ENCODE measurements at places on chromosomes 1 and 21.

- no peak for DNase-seq
Observed at GRCh38 chr1:219367496-219367895, 193.8 kb downstream of the LYPLAL1 start.

GRCh38 chr1:1756661-1757421, 21.4 kb downstream of the NADK start:
- no peak for DNase-seq

- no peak for DNase-seq
Observed at GRCh38 chr1:7036386-7036785, 251.1 kb downstream of the CAMTA1 start.

GRCh38 chr1:204113896-204114295, 37.9 kb downstream of the ETNK2 start:
- no peak for DNase-seq

DNA sequence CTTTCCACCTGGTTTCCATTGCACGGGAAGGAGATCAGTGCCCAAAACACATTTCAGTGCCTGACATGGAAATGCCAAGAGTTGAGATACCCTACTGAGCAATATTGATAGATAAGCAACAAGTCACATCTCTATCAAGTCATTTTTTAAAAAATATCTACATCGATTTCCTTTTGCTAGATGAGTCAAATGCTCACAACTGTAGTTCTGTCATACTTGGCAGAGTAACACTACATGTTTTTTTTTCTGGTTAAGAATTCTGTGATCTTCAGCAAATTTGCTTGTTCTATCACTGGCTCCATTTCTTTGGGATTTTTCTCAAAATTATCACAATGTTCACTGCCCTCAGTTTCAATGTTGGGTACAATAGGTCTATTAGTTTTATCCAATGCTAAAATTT, 145.4 kb downstream of the ZC3H11B start:
- DNase-seq, result no peak

GRCh38 chr21:27067226-27067625, 100.3 kb upstream of the ADAMTS5 start:
- DNase-seq, result no peak

GRCh38 chr1:58823481-58824010, 39.7 kb upstream of the JUN start:
- DNase-seq, result no peak

GRCh38 chr1:220527279-220527907, 543 bp upstream of the MARK1 start:
- DNase-seq, result no peak

- DNase-seq, result no peak
Observed at GRCh38 chr1:170274131-170274501, 128.4 kb downstream of the NTMT2 start.

DNA sequence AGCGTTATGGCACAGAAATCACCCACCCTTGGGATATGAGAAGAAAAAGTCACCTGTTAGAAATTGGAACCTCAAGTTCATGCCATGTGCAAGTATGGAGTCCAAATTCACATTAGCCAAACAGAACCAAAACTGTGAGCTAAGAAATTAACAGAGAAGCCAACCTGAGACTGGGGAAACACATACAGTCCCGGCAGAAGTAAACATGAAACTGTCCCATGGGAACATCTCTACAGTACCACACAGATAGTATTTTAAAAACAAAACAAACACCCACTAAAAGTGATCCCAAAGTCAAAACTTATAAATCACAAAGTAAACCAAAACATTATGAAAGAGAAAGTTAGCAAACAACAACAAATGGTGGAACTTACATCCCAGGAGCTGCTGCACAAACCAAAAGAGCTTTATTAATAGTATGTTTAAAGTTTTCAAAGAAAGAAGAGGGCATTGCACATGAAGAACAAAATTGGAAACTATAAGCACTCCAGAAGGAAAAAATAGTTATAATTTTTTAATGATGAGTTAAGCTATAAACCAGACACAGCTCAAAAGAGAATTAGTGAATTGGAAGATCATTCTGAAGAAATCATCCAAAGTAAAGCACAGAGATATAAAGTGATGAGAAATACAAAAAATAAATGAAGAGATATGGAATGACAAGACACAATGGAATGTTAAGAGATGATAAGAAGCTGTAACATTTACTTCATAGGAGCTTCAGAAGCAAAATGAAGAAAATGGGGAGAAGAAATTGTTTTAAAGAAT, 83.5 kb upstream of the COA6 start:
- DNase-seq, result no peak

DNA sequence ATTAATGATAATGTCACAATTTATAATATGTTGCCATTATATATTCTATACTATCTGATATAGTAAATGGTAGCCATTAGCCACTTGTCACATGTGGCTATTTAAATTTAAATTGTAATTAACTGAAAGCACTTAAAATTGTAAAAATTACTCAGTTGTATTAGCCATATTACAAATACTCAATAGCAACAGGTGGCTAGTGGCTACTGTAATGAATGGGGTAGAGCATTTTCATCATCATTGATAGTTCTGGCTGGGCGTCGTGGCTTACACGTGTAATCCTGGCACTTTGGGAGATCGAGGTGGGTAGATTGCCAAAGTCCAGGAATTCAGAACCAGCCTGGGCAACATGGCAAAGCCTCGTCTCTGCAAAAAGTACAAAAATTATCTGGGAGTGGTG, 16.5 kb downstream of the ZBTB37 start:
- no peak for DNase-seq

- DNase-seq, result peak; percentile 0
Observed at GRCh38 chr1:155910621-155911121, 478 bp downstream of the RIT1 start.

DNA sequence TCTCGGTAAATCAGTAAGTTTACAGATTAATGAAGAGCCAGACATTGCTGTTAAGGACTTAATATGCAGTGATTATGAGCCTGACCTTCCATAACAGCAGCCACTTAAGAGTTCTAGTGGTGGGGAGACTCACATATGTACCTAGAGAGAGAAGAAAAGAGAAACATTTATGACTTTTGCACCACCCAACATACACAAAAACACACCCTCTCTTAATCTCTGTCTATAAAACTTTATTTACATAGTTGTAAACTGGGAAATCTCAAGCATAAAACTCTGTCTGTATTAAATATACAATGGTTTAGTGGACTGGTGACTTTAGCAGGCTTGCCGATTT, 347.4 kb upstream of the ADGRL2 start:
- no peak for DNase-seq

DNA sequence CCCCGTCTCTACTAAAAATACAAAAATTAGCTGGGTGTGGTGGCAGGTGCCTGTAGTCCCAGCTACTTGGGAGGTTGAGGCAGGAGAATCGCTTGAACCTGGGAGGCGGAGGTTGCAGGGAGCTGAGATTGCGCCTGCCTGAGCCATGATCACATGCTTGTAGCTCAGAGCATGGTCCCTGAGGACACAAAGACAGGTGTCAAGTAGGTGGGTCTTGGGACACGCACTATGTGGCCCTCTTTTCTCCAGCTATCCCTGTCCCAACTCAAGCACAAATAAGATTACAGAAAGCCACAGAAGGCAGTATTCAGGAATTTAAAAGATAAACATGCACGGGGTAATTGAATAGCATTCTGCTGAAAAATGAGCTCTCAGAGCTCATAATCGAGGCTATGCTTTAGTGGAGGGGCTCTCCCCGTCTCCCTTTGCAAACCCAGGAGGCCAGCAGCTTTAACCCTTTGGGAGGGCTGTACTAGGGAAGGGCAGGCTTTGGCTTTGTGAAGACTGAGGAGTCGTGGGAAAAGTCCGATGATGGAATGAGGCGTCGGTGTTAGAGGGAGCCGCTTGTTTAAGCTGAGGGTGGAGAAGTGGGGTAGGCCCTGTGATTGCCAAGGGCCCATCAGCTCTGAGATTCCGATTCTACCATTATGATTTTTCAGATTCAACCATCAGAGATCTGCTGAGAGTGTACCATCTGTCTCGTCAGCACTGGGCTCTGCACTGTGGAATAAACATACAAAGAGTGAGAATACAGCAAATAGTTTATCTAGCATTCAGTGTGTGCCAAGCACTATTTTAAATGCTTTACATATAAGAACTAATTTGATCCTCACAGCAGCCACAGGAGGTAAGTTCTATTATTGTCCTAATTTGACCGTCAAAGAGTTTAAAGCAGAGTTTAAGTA, 59.7 kb upstream of the CD34 start:
- DNase-seq, result no peak

- peak; percentile 65 for DNase-seq
Observed at GRCh38 chr1:20185834-20186782, at the start of the genes PLA2G2C and UBXN10. Gene PLA2G2C, minus strand, starts transcription at chr1:20186518. Its CDS starts 9,155 bp downstream, at chr1:20177363. Gene UBXN10, plus strand, starts transcription at chr1:20186096. Its CDS starts 4,466 bp downstream, at chr1:20190562.

- peak; percentile 53 for DNase-seq
Observed at GRCh38 chr1:42380586-42381279, at the start of gene RIMKLA. Gene RIMKLA, plus strand, starts transcription at chr1:42380792. Its CDS starts 143 bp downstream, at chr1:42380935.

DNA sequence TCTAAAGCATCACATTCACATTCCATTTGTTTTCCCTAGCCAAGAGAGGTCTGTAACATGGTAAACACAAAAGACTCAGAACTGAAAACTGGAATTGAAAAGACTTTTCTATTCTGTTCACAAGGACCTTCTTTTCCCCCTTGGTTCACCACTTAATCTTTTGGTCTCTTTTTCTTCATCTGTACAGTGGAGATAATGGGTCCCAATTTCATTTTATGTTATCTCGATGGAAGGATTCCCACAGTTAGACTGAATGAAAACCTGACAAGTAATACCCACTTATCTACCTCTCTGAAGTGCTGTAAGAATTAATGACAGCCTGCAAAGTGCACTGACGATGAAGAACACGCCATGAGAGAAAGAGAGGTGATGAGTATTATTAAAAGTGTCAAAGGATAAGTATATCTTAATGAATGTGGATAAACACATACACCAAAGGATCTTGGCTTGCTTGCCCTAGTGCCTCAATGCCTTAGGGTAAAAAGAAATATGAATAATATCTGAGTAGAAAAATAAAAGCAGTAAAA, 71.5 kb downstream of the CYYR1 start:
- no peak for DNase-seq
